NCI-H748 treated with DMSO at 0.1 percent for 48 hours (cell line): ENCODE measurements at places on chromosomes 5 and 9.

DNA sequence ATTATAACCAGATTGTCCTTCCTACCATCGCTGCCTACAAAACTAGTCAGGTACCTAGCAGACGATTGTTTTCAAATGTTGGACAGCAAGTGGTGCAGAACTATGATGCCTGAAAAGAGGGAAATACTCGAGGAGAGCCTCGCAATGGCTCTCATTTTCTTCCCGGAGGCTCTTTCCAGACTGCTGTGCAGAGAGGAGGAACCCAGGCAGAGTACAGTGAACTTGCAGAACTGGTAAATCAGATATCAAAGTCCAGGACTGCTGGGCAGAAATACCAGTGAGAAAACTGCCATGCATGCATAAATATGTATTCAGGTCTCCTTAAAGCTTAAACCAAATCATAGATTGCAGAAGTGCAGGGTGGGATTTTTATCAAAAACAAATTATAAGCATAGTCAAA is 26.4 kb upstream of the UGT3A1 start:
- DNase-seq = no peak

DNA sequence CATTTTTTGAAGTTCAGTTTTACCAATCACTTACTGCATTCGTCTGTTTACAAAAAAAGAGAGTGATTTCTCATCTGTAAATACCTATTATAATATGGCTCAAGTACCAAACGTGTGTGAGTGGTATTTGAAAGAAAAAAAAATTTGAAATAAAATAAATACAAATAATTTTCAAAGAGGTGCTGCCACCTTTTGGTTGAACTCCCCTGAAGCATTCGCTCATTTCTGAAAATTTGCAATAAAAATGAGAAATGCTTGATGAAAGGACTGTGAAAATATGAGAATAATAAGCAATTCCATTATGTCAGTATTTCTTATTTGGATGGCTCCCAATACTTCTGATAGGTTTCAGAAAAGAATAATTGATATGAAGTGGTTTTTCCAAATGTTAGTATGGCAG is 409.9 kb downstream of the CTNND2 start:
- DNase-seq = no peak

- DNase-seq = no peak
Measured at GRCh38 chr5:9468060-9468388, 77.9 kb downstream of the SEMA5A start.

DNA sequence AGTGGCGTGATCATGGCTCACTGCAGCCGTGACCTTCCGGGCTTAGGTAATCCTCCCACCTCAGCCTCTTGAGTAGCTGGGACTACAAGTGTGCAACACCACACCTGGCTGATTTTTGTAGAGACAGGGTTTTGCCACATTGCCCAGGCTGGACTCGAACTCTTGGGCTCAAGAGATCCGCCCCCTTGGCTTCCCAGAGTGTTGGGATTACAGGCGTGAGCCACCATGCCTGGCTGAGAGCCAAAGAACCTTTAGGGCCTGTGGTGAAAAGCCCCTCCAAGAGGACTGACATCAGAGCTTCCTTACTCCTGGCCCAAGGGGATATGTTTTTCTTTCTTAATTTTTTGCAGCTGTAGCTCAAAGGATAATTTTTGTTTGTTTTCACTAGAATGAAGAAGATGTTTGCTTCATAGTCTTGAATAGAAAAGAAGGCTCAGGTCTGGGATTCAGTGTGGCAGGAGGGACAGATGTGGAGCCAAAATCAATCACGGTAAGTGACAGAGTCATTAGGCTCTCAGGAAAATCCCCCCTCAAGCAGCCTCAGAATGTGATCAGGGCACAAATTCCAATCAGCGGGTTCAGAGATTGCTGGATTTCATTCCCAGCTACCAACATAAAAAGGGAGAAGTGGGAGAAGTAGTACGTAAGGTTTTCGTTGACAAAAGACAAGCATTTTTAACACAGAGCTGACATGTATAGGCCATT is 77.1 kb downstream of the GOLPH3 start:
- no peak for DNase-seq

DNA sequence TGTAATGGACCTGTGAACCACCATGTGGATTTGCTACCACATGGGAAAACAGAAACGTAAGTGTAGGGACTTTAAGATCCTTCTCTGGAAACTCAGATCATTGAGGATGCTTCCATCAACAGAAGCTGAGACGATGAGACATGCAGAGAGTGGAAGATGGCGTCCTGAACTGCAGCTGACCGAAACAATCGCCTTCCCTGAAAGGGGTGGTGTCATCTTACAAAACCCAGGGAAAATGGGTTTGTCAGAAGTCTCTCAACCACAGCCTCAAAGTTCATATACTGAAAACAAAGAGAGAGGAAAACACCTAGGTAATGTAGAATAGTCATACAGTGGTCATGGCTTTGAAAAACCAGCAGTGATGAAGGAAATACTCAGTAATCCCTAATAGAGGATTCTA is 6.6 kb upstream of the PTPN3 start:
- DNase-seq = no peak

DNA sequence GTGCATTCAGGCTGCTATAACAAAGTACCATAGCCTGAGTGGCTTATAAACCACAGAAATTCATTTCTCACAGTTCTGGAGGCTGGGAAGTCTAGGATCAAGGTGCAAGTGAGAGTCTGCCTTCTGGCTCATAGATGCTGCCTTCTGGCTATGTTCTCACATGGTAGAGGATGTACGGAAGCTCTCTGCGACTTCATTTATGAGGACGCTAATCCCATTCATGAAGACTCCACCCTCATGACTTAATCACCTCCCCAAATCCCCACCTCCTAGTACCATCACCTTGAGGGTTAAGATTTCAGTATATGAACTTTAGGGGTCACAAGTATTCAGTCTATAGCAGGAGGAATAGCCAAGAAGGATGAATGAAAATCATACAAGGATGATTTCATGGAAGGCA is 37.3 kb upstream of the KCNIP1 start:
- DNase-seq = no peak

DNA sequence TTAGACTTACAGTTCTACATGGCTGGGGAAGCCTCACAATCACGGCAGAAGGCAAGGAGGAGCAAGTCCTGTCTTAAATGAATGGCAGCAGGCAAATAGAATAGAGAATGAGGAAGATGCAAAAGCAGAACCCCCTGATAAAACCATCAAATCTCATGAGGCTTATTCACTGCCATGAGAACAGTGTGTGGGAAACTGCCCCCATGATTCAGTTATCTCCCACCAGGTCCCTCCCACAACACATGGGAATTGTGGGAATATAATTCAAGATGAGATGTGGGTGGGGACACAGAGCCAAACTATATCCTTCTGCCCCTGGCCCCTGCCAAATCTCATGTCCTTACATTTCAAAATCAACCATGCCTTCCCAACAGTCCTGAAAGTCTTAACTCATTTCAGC is 367.1 kb downstream of the MED10 start:
- no peak for DNase-seq
